Nucleus accumbens (tissue), 56 donors: ENCODE measurements at places on chromosomes 13 and 19.

DNA sequence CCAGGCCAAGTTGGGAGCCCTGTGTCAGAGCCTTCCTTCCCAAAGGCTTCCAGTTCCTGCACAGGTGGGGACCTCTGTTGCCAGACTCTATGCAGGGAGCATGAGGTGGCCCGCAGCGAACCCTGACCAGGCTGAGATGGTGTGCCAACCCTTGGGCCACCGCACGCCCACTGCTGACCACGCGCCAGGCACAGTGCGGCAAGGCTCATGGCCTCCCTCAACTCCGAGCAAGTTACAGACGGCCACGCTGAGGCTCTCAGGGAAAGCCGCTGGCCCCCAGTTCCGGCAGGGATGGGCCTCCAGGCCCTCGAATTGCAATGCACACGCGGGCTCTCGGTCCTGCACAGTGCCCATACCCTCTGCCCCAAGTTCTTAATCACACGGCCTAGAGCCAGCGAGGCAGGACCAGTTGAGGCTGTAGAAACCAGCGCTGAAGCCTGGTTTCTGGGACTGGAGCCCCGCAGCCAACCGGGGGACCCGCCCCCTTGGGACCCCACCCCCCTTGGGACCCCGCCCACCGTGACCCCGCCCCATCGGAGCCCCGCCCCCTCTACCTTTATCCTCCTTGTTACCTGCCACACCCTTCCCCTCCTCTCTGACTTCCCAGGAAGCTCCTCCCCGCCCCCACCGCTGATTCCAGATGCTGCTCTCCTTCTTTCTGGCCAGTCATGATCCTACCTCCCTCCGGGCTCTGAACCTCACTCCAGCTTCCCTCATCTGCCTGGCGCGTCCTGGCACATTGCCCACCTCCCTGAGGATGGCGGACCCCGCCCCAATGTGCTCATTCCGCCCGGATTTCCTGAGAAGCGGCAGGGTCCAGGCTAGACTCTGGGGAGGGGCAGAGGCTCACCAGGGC lies 6.0 kb downstream of the PEX11G start:
- no peak for DNase-seq

DNA sequence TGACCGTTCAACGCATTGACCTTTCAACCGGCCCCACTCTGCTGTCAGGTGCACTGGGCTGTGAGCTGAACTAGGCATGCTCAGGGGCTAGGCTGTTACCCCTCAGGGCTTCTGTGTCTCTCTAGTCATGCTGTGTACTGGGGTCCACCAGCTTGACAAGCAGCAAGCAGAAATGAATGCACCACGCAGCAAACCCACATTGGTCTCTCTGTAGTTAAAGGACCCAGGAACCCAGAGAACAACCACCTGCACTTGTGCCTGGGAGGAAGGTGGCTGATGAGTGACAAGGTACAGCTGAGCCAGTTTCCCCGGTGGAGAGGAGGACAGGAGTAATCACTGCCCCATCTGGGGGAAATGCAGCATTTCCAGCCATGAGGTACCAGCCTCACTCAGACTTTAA lies 159.9 kb downstream of the USP12 start:
- DNase-seq = no peak

DNA sequence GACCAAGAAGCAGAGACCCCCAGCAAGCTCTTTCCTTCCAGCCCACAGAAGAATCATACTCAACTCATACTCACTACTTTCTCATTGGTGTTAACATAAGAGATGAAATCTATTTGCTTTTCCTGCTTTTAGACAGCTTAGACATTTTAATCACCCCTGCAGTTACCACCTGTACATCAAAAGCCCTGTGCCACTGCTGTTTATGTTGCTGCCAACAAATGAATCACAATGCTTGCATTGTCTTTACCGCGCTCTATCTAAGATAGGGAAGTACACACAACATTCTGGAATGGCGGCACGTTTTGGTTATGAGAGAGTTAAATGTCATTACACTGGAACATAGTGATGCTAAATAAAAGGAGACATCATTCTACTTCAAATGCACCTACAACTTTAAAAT lies 95.1 kb downstream of the ABCC4 start:
- no peak for DNase-seq

- no peak for DNase-seq
Observed at GRCh38 chr13:23934520-23934919, 37.2 kb upstream of the C1QTNF9B start.

GRCh38 chr19:56291867-56292266 lies 19.3 kb downstream of the EDDM13 start:
- no peak for DNase-seq

DNA sequence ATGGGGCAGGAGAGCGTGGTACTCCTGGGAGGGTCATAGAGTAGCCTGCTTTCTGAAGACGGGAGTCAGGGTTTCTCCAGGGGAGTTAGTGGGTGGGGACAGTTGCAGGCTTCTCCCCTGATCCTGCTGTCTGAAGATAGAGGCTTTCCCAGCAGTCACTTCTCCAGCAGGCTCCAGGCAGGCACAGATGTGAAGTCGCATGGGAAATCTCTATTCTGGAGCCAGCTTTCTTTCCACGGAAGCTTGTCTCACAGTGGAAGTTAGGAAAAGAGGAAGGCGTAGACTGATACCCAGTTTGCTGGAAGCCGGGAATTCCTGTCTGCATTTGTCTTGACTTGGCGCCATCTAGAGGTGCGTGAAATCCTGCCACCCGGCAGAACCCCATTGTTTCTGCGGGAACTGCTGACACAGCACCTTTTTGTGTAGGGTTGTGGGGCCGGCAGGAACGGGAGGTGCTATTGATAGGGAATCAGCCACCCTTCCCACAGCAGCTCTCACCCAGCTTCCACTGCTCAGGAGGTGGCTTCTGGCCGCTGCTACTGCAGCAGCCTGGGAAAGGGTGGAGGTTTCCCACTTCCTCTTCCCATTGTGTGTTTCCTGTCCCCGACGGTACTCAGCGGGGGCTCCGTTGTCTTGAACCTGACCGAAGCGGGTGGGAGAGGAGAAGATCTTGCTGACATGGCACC lies 28.5 kb upstream of the NPAS1 start:
- peak; percentile 73 for DNase-seq

- DNase-seq = no peak
Observed at GRCh38 chr19:33333642-33334041, 31.3 kb upstream of the CEBPA start.

DNA sequence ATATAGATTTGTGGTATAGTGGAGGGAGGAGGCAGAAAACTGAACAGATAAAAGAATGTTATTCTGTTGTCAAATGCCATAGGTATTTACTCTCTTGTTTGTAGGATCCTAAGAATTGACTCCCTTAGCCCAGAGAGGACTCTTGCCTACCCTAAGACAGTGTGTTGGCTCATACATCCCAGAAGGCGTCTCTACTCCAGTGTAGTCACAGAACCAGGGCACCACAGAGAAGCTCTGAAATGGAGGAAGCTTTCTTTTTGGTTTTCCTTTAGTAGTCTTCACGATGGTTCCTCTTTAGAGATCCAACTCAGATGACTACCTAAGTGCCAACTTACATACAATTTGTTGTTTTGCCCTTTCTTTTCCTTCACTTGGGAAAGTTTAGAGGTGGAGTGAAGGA lies 14.0 kb downstream of the GPR183 start:
- no peak for DNase-seq
